Lung (tissue), 17 donors: ENCODE measurements at places on chromosomes 11 and 22.
A peak's percentile ranks its signal among the peaks of the same experiment; 100 is the strongest.

DNA sequence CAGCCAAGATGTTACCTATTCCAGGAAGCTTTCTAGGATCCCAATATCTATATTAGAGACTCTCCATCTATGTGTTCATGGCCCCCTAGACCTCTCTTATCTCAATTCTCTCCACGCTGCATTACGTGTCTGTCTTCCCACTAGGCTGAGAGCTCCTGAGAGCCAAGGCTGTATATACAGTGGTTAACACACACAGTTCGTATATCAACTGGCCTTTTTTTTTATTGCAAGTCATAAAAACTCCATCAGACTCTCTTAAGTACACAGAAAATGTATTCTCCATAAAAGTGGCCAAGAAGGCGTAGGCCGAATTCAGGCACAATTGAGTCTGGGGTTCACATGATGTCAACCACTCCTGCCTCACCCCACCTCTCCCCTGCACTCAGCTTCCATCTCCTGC lies 115.9 kb downstream of the TRIM29 start:
- no peak for DNase-seq

DNA sequence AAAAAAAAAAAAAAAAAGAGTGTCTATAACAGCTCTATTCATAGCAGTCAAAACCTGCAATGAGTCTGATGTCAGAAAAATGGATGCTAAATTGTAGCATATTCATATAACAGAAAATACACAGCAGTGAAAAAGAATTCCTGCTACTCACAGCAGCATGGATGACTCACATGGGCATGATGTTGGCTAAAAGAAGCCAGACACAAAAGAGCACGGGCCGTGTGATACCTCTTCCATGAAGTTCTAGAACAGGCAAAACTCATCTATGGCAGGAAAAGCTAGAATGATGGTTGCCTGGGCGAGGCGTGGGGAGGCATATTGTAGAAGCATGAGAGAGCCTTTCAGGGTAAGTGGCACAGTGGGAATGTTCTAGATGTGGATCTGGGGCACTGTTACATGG lies 18.9 kb downstream of the PLAAT3 start:
- DNase-seq, result no peak

- peak; percentile 69 for DNase-seq
Measured at GRCh38 chr11:93740730-93741093, 583 bp downstream of the TAF1D start.

- no peak for DNase-seq
Measured at GRCh38 chr11:96204366-96204659, 138.7 kb downstream of the MAML2 start.

DNA sequence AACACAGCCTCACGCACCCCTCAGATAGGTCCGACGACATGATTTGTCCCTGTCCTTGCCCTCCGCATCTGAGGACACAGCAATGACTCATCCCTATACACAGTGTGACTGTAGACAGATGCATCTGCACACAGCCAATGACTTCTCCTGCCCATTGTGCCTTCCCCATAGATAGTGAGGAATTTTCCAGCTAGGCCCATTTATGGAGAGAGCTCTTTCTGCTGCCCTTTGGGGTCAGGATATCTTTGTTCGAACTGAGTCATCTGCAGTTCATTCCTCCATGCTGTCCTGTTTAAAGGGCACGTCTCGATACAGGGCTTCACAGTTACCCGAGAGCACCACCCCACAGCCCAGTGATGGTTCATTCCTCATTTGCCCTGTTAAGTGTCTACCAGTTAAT lies 96.7 kb downstream of the LARGE1 start:
- no peak for DNase-seq

GRCh38 chr11:17876827-17877226 lies 136.0 kb downstream of the SERGEF start:
- DNase-seq, result no peak

DNA sequence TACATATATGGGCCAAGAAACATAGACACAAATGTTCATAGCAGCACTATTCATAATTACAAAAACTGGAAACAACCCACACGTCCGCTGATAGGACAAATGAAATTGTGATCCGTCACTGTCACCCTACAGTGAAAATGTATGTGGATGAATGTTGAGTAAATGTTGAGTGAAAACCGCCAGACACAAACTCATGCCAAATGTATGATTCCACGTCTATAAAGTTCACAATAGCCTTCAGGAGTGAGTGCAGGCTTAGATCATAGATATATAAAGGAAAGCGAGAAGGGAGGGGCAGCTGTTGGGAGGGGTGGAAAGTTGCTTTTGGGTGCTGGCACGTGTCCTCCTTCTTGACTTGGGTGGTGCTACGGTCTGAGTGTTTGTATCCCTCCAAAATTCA lies 33.6 kb downstream of the DBX1 start:
- no peak for DNase-seq

GRCh38 chr22:49892226-49892899 lies 25.9 kb downstream of the ALG12 start:
- DNase-seq, result no peak

DNA sequence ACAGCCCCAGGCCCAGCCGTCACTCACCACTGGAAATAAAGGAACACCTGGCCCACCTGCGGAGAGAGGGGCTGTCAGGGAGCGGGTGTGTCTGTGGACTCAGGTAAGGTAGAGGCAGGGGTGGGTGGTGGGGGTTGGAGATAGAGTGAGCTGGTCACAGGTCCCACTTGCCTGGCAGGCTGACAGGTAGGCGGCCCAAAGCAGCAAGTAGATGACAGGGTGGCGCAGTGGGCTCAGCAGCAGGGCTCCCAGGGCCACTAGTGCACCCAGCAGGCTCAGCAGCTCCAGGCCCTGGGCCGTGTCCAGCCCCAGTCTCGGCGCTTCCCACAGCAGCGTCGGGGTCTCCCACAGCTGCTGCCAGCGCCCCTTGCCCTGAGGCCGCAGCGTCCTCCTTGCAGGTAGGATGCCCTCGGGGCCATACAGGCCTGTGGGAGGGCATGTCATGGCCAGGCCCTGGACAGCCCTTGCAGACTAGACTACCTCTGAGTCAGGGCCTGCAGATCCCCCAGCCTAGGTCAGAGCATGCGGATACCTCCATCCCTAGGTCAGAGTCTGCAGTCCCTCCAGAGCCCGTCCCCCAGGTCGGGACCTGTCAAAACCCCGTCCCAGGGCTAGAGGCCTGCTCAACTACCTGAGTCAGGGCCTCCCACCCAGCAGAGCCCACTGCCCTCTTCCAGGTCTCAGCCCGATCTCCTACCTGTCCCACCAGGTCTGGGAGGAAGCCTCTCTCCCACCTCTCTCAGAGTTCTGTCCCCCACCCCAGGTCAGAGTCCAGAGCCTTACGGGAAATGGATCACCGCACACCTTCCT lies 686 bp downstream of the LMF2 start:
- DNase-seq, result no peak

DNA sequence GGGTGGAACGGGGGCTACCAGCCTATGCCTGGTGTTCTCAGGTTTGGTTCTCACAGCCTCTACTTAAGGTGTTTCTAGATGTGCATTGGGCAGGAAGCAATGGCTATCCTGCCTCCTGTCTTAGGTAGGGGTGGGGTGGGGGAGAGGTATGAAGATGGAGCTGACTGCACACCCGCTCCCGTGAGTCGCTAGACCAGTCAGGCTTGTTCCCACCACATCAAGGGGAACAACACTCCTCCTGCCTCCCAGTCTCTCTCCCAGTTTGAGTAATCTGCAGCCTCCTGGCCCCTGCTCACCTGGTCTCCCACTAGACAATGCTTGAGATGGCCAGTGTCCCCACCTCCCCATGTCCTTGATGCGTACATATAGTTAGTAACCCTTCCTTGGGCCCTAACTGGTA lies 79.3 kb upstream of the TENM4 start:
- DNase-seq, result no peak

- DNase-seq, result no peak
Measured at GRCh38 chr22:23236440-23237184, 56.3 kb downstream of the BCR start.

DNA sequence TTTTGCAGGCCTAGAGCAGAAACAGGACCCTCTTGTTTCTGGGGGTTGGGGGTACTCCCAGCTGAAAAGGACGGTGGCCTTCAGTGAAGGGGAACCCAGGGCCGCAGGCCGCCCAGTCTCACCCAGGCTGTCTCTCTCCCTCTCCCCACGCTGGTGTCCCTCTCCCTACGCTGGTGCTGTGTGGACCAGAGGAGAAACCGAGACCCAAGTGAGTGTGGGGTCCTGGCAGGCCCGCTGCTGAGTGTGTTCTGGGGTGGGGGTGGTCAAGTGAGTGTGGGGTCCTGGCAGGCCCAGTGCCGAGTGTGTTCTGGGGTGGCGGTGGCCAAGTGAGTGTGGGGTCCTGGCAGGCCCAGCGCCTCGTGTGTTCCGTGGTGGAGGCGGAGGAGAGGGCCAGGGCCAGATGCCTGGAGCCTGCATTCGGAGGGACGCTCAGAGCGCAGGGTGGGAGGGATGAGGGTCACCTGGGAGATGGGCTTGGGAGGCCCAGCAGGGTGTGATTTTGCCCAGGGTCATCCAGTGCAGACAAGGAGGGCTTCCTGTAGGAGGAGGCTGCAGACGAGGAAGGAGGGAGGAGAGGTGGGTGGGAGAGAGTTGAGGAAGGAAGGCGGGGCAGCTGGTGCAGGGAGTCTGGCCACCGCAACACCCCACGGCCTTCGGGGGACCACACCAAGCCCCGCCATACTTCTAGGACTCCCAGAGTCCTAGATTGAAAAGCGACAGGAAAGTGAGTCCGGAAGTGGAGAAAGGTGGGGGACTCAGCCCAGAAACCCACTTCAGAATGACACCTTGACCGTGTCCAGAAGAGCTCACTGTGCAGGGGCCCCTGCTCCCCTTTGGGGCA lies 10.3 kb downstream of the TNNT3 start:
- no peak for DNase-seq

GRCh38 chr11:3200388-3201111 lies 18.1 kb downstream of the MRGPRG start:
- no peak for DNase-seq

DNA sequence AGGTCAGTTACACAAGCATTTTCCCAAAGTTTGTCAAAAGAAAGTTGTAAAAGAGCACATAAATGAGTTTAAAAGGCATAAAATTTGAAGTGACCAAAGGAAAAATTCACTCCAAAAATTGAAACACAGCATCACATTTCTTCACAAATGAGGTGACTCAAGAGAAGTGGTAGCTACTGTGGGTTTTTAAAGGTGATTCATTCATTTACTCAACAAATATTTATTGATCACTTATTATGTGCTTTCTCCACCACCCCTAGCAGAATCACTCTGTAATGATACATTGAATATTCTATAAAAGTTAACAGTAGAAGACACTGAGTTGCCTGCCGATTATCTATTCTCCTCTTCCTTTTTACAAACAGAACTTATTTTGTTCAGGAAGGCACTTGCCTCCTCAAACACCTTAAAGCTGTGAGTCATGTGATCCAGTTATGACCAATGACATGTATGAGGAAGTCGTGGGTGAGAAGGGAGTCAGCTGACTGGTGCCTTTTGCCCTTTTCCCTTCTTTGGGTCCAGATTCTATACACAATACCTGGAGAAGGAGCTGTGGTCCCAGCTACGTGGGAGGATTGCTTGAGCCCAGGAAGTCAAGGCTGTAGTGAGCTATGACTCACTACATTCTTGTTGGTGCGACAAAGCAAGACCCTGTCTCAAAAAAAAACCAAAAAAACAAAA lies 67.7 kb upstream of the CLNS1A start:
- no peak for DNase-seq

GRCh38 chr22:43897751-43898261 lies 6.0 kb upstream of the PNPLA5 start:
- DNase-seq, result no peak

DNA sequence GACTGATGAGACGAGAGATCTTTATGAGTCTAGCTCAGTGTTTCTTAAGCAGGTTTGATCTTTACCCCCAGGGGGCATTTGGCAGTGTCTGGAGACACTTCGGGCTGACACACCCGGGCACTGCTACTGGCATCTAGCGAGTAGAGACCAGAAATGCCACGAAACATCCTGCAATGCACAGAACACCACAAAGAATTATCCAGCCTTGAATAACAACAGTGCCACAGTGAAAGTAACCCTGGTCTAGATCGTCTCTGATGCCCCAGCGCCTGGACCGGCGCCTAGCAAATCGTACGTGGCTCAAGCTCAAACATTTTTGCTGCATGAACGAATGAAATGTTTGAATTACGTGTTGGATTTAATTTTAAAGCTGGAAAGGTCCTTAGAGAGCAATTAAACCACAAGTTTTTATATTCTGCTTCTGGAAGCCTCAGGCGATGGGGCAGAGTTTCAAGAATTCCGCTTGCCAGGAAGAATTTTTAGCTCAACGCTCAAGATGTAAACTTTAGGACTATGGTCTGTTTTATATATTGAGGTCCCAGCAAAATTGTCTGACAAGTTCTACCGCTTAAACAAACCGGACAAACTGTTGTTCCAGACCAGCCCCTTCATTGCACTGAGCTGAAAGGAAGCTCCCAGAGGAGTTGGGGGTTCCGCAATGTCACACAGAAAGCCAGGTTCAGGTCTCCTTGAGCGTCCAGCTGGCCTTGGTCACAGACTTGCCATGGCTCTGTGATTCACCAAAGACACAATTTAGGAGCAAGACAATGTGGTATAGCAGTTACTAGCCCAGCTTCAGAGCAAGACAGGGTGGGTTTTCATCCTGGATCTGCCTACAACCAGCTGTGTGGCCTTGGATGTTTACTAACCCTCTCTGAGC lies 44.2 kb upstream of the SMTN start:
- DNase-seq, result peak; percentile 56

GRCh38 chr22:43848366-43849171 lies 13.7 kb downstream of the SULT4A1 start:
- DNase-seq, result no peak

DNA sequence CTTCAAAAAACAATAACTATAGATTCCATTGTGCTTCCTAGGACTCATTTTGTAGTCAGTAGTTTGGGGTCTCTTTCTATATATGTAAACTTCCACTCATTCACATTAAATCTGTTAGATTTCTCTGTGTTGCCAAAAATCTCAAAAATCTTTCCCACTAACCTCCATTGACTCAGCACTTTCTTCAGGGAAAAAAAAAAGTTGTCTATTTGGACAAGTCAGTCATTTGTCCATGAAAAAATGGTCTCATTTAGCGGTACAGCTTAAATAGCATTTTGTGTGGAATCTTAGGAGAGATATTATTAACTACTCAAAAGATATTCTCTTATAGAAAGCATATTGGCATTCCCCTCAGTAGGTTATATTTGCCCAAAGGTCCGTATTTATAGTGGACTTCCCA lies 81.9 kb downstream of the PPP2R1B start:
- DNase-seq, result no peak

DNA sequence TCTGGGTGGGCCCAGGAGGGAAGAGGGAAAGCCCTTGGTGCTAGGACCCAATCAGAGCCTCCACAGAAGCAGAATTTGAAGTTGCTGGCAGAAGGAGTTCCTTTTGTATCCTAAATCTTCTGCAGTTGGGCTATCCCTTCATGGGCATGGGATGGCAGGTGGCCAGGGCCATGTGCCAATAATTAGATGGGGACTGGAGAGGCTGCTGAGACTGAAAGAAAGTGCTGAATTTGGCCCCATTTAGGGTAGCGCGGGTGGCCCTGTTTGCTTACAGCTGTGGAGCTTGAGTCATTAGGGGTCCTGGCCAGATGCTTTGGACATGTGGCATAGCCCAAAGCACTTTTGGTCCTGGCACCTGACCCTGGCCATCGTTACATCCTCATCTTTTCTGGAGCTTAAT lies 27.1 kb downstream of the PARVA start:
- no peak for DNase-seq

GRCh38 chr11:93113824-93114223 lies 84.0 kb downstream of the SLC36A4 start:
- no peak for DNase-seq

GRCh38 chr11:119166368-119167076 lies 2.0 kb upstream of the NLRX1 start:
- DNase-seq, result no peak
